Neuronal stem cell (in vitro differentiated cells): ENCODE measurements at places on chromosomes 4 and X.

- DNase-seq = no peak
Observed at GRCh38 chr4:109359040-109359646, 56.7 kb upstream of the COL25A1 start.

- no peak for DNase-seq
Observed at GRCh38 chr4:118077767-118078105, 43.5 kb downstream of the NDST3 start.

- no peak for DNase-seq
Observed at GRCh38 chrX:18702362-18703195, 4.9 kb upstream of the PPEF1 start.

DNA sequence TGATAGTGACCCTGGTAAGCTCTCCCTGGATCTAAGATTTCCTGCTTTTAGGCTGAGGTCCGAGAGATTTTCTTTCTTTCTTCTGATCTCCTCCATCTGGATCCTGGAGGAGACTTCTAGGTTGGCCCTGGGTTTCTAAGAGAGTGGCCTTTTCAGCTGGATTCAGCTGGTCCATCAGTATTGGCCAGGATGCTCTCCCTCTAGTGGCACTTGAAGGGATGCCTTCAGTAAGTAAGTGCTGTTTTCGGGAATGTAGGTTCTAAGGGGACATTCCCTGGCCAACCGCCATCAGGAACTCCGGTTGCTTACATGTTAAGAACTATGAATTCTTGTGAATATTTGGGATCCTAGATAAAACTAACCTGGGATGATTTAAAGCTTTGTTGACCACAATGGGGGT is 56.9 kb downstream of the SERTM2 start:
- no peak for DNase-seq

DNA sequence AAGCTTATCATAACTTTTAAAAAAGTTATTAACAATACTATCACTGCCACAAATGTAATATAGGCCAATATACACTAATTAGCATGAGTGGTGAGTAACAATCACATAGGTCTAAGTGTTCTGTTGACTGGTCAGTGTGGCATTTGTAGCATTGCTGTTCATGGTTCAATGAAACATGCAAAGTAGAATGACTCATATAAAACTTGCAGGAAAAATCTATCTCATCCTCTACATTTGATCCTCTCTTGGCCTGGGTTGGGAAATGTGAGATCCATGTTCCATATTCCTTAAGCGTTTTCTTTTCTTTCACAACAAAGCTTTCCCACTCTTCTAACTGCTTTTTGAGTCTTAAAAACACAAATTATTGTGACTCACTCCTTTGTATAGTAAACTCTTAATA is 1418.7 kb downstream of the FSTL5 start:
- no peak for DNase-seq

GRCh38 chrX:1393871-1394615 is 2.1 kb upstream of the SLC25A6 start:
- no peak for DNase-seq

GRCh38 chrX:102833136-102833535 is 103.9 kb upstream of the RAB40AL start:
- no peak for DNase-seq
